ENCODE measurements at places on chromosomes 12 and 14.

- DNase-seq: no peak
Observed at GRCh38 chr12:122868471-122869177, 27.3 kb downstream of the VPS37B start.

DNA sequence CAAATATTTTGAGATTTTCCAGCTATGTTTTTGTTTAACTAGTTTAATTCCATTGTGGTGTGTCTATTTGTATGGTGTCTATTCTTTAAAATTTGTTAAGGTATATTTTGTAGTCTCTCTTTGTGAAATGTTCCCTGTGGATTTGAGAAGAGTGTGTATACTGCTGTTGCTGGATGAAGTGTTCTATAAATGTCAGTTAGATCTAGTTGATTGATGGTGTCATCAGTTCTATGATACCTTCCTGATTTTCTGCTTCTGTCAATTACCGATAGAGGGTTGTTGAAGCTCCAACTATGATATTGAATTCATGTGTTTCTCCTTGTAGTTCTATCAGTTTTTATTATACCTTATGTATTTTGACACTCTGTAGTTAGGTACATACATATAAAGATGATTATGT lies 53.1 kb downstream of the FUT8 start:
- DNase-seq: no peak

GRCh38 chr12:77163074-77164038 lies 98.0 kb upstream of the E2F7 start:
- no peak for DNase-seq

DNA sequence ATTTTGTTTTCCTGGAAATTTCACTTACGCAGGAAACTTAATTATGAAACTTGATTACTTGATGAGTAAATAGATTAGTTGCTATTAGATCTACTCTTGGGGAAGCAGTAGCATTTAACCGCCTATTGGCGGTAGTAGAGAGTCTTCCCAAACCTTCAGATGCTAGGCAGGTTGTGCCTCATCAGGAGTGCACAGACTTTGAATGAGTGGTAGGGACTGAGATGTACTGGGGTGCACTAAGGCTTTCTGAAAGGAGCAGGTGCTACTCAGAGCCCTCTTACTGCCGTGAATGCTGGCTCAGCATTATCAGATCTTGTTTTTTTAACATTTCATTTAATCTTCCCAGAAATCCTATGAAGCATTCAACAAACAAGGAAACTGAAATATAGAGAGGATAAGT lies 7.7 kb downstream of the GATC start:
- DNase-seq: peak; percentile 31

GRCh38 chr12:124512667-124513296 lies 54.6 kb downstream of the NCOR2 start:
- DNase-seq: no peak
